Naive thymus-derived CD4-positive, alpha-beta T cell (primary cell): ENCODE measurements at places on chromosomes 6 and 20.

- DNase-seq, result no peak
Observed at GRCh38 chr20:8223091-8223870, 91.2 kb downstream of the PLCB1 start.

GRCh38 chr6:135087803-135088202 lies 33.2 kb upstream of the HBS1L start:
- DNase-seq, result peak; percentile 80

- no peak for DNase-seq
Observed at GRCh38 chr6:74287441-74287840, 591.4 kb downstream of the CD109 start.

- no peak for DNase-seq
Observed at GRCh38 chr6:16600026-16600425, 161.2 kb downstream of the ATXN1 start.

DNA sequence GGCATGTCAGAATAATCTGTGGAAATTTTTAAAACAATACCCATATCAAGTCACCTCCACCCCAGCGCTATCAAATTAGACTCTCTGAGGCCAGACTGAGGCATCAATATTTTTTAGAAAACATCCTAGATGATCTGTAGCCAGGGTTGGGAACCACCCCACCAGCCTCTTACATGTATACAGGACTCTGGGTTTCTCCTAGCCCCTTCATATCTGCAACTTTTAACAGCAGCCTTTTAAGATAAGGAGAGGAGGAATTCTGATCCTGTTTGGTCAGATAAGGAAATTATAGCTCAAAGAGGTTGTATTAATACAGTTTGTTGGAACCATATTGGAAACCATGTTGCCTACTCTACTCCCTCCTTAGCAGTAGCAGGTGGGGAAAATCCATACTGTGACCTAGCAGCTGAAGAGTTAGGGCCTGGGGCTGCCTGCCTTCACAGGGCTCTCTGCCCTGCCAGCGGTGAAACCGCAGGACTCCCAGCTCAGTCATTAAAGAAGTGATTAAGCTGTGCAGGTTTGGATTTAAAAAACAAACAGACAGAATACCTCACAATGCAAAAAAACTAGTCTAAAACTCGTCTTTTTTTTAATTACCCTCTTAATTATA lies 30.0 kb downstream of the BRPF3 start:
- DNase-seq, result no peak

DNA sequence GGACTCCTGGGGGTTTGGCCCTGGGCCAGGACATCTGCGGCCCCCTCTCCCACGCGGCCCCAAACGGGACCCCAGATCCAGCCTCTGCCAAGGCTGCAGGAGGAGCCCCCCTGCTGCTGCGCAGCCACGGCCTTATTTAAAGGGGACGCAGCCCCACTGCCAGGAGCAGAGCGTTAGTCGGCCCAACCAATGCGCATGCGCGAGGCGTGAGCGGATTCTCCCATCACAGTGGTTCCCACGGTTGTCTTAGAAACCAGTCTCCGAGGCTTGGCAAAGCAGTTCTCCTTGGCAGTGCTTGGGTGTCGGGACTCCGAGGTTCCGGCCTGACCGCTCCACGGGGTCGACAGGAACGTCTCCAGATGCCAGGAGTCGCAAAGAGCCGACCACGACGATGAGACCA lies 288.3 kb upstream of the ZNF337 start:
- peak; percentile 14 for DNase-seq

- no peak for DNase-seq
Observed at GRCh38 chr6:54274383-54274782, 33.9 kb upstream of the TINAG start.

DNA sequence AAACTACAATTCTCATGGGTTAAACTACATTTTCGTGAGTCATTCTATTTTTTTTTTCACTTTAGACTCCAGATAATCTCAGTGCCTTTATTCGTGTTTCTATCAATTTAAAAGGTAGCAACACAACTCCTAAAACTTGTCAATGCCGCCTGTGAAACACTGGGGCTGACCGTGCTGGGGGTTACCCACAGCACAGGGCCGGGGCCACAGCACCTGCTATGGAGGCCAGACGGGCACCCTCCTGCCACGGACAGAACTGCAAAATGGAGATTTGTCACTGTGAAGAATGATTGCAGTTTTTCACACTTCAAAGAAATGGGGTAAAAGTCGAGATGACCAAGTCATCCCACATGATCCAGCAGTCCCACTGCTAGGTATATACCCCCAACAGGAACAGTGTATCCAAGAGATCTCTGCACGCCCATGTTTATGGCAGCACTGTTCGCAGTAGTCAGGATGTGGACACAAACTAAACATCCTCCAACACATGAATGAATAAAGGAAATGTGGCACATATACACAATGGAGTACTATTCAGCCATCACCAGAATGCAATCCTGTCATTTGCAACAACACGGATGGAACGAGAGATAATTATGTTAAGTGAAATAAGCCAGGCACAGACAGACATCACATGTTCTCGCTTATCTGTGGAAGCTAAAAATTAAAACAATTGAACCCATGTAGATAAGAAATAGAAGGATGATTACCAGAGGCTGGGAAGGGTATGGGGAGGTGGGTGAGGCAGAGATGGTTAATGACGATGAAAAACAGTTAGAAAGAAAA lies 290.1 kb downstream of the SMOC2 start:
- no peak for DNase-seq

DNA sequence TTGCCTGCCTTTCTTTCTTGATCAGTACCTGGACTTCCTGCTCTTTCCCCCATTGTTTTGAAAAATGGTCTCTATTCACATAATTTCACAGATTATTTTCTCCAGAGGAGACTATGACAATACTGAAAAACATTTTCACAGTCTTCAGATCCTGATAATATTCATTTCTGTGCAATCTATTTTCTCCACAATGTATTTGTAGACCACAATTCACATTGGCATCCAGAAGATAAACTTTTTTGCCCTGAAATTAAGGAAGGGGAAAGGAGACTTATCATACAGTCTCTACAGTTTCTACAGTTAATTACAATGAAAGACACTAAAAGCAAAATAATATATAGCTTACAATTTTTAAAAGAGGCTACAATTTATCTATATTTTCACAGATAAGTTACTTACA lies 18.4 kb downstream of the LCA5 start:
- no peak for DNase-seq

DNA sequence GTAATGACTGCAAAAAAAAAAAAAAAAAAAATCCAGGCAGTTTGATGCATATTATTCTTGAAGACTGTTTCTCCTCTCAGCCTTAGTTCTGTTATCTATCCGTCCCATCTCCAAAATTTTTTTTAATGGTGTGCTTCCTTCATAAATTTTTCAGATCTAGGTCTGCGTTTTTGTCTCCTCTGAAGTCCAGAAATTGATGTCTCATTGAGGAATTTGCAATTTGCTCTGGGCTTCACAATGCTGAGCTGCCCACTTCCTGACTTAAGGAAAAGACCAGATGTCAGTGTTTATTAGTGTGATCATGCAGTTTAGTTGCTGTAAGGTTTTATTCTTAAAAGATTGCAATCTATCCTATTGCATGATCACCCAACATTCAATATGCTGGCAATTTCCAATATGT lies 297.6 kb downstream of the ZNF217 start:
- DNase-seq, result no peak
